ENCODE measurements at places on chromosomes 4 and X. TPM values are rescaled to one million over a fixed set of nuclear protein-coding genes. Genes with fewer than 3 reads are reported as not detected.

- DNase-seq: peak; percentile 68
These were observed 648.8 kb downstream of the IQCM start for GRCh38 chr4:149166876-149167275.

GRCh38 chr4:102447413-102447812, 53.7 kb upstream of the NFKB1 start:
- DNase-seq: no peak

DNA sequence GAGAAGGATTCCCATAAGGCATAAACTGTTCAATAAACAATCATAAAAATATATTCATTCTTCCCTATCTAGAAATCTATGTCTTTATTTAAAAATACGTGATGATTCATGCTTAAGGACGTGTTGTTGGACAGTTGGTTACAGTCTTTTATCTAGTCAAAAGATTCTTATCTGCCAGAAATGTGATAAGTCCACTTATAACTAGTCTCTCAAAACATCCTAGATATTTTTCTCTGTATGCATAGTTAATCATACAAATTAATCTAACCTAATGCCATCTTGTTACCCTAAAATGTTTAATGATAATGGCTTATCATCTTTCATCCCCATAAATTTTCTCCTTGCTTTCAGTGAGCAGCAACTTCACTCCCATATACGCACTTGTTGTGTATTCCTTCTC, 89.0 kb downstream of the SLC39A8 start:
- no peak for DNase-seq

SPINK2 gene
- not detected for total RNA-seq

GAGE12J gene
- total RNA-seq: not detected

All from renal cortical epithelial cell (primary cell).